B cell (primary cell): ENCODE measurements at places on chromosomes 5 and 9.
A peak's percentile ranks its signal among the peaks of the same experiment; 100 is the strongest.

- DNase-seq, result peak; percentile 85
These were observed 25.2 kb downstream of the CYFIP2 start for GRCh38 chr5:157290981-157291711.

DNA sequence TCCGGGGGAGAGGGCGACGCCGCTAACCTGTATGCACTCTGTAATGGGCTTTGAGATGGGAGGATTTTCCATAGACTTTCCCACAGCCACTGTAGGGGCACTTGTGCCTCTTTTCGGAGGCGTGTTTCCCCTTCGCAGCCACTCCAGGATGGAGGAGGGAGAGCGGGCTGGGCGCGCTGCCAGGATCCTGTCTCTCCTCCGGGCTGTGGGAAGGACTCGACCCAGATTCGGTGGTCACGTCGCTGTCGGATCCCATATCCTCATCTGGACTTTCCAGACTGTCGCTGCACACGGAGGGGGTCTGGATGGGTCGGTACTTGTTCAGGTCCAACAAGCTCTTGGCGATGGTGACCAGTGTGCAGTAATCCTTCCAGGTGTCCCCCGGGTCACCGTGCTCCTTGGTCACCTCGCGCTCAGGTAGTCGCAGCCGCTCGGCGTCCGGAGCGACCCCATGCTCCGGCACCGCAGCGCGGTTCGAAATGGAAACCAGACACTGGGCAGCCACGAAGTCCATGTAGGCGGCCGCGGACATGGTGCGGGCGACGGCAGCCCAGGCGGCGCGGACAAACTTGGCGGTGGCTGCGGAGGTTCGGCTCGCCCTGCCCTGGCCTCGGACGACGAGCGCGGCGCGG is 1.5 kb downstream of the KLF9 start:
- peak; percentile 59 for DNase-seq

DNA sequence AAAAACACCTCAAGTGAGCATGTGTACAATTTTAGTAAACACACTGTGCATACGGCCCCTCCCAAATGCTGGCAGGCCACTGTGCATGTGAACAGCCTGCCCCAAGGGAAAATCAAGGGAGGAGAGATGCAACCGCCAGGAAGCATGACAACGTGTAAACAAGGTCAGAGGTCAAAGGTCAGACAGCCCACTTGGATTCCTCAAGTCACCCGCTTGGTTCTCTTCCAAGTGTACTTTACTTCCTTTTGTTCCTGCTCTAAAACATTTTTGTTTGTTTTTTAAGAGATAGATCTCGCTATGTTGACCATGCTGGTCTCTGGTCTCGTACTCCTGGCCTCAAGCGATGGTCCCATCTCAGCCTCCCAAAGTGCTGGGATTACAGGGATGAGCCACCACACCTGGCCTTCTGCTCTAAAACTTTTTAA is 126.7 kb upstream of the SHB start:
- no peak for DNase-seq

- DNase-seq, result no peak
These were observed 36.4 kb downstream of the SLC28A3 start for GRCh38 chr9:84304166-84304565.

DNA sequence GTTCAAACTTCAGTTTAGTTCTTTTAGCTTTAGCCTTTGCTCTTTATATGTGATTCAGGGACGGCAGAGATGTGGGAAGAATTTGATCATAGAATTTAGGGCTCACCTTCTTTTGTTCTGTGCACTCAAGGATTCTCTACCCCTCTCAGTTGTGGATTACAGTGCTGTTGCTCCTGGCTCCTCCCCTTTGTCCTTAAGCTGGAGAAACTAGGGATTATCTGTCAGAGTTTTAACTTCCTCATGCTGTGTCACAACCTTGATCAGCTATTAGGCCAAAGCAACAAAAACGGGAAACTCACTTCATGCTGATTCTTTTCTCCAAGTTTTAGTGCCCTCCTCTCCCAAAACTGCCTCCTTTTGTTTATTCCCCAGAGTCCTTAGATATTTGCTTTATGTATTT is 13.0 kb upstream of the PCDHAC2 start:
- no peak for DNase-seq
